Omental fat pad (tissue), 4 donors: ENCODE measurements at places on chromosomes 11 and 22.
A peak's percentile ranks its signal among the peaks of the same experiment; 100 is the strongest.

GRCh38 chr11:2518111-2518982 is 73.5 kb downstream of the KCNQ1 start:
- peak; percentile 9 for DNase-seq

GRCh38 chr11:128776424-128777284 is 82.8 kb downstream of the FLI1 start:
- no peak for DNase-seq

- no peak for DNase-seq
Measured at GRCh38 chr11:104892723-104893511, 5.3 kb downstream of the CASP12 start.

DNA sequence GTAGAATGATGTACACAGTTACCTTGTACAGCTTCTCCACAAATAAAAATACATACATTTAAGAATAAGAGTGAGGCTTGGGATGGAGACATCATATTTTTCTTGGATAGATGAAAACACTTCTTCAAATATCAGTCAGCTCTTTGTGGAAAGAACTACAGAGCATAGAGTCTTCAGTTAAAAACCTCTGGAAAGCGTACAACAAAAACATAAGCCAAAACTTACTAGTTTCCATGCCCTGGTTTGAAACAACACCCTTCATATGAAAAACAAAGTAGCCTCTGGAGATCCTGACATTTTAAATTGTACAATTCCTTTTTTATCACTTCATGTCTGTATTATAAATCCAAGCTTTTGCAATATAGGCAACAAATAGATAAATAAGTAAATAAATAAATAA is 7.0 kb upstream of the CEP126 start:
- DNase-seq = no peak

GRCh38 chr22:47201996-47202818 is 439.8 kb downstream of the TBC1D22A start:
- DNase-seq = no peak

DNA sequence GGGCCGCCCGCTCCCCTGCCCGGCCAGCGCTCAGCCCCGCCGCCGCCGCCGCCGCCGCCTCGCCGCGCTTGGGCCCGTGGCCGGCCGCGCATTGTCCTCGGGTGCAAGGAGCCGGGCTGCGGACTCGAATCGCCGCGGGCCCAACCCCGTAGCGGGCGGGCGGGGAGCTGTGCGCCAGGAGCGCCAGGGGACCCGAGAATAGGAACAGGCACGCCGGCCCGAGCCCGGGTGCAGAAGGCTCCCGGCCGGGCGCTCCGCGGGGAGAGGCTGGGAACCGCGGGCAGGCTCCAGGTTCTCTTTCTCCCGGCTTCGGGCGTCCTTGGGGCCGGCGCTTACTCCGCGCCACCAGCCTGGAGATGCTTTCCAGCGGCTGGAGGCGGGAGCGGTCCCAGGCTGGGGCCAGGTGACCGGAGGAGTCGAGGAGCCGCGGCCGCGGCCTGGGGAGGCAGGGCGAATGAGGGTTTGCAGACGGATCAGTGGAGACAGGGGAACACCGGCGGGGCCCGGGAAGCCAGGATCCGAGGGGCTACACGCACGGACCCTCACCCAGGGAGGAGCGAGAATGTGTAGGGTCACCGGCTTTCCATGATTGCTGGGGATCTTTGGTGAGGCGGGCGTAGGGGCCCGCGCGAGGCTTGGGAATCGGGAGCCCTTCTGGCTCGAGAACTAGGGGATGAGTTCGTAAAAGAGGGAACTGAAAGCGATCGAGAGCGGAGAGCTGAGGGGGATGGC is 726 bp downstream of the PKNOX2 start:
- no peak for DNase-seq

DNA sequence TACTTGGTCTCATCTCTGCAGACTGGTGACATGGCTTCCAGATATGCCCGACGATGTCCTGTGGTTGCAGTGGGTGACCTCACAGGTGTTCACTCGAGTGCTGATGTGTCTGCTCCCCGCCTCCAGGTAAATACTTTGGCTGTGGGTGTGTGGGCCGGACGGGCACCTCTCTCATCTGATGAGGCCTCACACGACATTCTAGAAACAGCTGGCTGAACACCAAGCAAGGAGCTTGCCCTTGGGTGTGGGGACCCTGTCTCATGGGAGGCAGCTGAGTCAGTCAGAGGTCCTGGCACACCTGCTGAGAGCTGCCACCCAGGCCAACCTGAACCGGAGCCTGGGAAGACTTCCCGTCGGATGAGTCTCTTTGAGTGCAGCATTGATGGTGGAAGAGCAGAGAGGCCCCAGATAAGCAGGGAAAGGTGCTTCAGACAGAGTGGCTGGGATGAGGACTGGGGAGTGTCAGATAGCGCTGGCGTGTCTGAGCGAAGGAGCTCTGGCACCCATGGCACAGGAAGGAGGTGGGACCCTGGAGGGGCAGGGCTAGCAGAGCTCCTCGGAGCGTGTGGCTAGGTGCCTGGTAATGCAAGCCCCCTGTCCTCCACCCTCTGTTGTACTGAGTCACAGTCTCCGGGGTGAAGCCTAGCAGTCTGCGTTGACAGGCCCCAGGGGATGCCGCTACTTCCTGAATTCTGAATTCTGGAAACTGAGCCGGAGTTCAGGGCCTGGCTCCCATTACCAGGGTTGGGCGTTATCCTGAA is 10.4 kb upstream of the SAMM50 start:
- DNase-seq = no peak

GRCh38 chr11:35330931-35331330 is 88.4 kb downstream of the SLC1A2 start:
- DNase-seq = no peak
